ENCODE measurements at places on chromosomes 3 and 15.
A peak's percentile ranks its signal among the peaks of the same experiment; 100 is the strongest.

DNA sequence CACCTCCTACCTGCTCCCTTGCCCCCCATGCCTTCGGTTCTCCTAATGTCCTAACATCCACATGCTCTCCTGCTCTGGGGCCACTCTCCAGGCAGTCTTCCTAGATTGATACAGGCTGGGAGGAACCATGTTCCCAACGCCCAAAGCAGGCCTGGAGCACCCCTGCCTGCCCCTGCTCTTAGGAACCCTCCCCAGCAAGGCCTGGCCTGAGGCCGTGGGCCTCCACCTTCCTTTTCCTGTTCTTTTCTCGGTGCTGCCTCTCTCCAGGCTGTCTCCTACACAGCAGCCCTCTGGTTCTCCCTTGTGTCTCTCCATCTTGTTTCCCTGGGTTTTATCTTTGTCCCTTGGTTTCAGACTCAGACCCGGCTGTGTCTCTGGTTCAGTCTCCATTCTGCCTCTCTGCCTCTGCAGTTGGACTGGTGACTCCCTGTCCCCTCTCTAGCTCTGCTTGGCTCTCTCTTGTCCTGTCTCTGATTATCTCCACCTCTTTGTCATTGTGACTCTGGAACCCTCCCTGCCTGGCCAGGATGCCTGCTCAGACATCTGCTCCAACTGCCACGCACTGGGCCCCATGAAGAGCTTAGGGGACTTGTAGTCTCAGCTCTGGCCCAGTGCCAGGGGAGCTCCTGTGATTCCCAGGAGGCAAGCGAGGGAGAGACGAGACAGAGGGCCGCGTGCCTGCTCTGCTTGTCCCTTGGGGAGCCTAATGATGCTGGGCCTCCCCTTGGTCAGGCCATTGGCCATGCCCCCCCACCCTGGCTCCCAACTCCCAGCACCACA lies 26.0 kb upstream of the RPL29 start:
- no peak for DNase-seq

- DNase-seq, result no peak
Measured at GRCh38 chr3:88703501-88704059, 403.8 kb upstream of the EPHA3 start.

DNA sequence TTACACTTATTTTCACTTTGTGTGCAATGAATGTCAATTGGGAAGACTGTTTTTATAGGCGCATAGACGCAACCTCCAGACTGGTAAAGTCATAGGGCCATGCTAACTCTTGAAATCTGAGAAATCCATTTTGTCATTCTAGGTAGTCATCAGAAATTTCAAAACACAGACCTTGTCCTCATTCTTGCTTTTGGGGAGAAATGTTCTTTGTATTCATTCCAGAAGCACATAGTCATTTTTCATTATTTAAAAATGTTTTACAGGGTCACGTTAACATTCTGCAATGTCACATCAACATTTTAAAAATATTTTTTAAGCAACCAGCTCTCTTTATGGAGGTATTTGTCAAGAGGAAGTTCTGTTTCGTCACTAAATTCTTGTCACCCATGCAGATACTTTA lies 898.4 kb downstream of the PDCD6IP start:
- DNase-seq, result no peak

DNA sequence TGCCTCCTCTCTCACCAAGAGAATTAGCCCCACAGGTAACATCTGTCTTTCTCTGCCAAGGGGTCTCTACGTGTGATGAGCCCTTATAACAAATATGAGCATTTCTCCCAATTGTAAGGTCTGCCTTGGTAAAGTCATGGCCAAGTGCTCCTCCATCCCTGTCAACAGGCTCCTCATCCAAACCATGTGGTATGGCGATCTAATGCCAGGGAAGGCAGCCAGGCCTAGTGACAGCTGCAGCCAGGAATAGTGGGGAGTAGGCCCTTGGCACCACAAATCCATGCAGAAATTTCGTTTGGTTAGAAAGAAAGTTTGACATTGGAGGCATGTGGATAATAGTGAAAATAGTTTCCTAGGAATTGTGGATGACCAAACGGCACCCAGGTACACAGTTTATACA lies 4.7 kb upstream of the LRTM1 start:
- no peak for DNase-seq

- no peak for DNase-seq
Measured at GRCh38 chr3:163538387-163538786, 1539.9 kb downstream of the SI start.

DNA sequence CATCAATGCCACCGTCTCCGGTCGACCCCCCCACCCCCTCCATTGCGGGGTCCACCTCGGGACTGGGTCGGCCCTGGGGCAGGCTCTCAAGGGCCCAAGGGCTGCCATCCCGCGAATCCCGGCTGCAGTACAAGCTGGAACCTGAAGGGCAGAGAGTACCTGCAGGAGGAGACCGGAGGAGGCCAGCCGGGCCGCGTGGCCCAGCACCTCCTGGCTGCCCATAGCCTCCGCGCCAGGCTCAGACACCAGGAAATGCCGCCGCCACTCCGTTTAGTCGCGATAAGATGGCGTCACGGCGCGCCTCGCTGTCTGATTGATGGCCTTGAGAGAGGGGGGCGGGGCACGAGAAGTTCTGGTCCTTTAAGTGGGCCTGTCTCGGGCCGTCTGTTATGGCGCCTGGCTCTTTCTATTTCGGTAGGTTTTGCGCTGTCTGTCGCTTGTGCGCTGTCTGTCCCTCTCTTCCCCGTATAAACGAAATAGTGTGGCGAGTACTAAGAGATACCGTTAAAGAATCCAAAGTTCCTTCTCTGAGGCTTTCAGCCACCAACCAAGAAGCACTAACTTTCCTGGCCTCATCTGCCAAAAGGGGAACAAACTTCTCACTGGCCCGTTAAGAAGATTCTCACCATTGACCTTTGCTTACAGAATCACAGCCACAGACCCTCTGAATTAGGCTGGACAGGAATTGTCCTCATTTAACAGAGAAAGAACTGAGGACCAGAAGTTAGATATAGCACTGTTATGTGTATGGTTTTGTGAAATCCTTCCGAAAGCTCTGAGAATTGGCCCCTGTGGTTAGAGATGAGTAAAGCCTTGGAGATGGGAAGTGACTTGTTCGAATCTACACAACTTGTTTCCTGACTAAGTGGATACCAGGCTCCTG lies at the start of gene RFT1:
Gene RFT1, minus strand, starts transcription at position 257 of the 883 bp plus-strand sequence. Its CDS starts 35 bp downstream, at position 222.
- DNase-seq, result peak; percentile 94

DNA sequence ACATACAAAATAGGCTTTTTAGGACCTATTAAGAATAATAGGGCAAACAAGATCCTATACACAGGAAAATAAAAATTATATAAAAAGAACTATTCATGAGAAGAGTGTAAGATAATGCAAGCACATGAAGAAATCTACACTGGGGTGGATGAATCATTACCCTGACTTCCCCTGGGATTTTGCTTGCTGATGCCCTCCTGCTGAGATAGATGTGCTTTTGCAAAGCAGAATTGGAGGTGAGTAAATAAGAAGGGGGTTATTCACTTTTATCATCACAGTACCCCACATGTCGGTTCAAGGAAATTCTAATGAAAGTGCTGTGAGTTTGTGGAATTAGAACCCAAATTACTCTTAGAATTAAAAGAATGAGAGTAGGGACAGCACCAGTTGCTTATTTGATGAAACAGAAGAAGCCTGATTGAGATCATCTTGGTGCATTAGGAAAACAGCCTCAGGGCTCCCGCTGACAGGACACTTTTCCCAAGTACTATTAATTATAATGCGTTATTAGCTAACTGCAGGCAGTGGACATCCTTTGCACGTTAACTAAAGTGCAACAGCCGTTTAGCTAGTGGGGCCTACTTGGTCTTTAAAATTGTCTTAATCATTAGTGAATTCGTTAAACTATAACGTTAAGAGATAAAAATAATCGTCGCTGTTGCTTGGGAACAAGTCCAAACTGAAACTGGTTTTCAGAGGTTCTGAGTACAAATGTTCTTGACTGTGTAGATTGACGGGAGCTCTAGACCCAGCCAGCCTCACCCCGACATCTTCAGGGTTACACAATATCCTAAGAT lies 48.4 kb downstream of the SLC2A2 start:
- DNase-seq, result no peak

GRCh38 chr3:180049391-180049790 lies 12.7 kb upstream of the PEX5L start:
- DNase-seq, result no peak

DNA sequence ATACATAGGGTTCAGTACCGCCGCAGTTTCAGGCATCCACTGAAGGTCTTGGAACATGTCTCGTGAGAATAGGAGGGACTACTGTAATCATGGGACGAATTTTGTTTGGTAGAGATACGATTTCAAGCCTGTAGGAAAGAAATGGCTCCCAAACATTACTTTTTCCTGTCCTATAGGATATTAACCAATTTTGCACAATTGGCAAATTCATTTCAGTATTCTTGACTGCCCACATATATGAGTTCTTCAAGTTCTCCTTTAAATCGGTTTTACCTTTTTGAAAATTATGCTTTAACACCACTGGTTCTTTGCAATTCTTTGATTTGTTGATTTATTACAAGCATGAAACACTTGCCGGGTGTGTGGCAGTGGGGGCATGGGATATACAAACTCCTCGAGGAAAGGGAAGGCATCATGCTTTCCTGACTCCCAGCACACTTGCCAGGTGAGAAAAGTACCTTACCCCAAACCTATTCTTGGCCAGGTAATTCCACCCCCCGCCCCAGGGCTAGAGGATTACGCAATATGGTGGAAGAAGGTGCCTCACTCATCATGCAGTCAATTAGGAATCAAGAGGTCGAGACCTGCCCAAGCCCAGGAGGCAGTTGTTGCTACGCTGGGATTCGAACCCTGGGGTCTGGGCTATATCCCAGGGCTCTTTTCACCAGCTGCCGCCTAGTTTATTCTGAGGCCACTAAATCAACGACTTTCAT lies 584 bp upstream of the LARS2 start:
- no peak for DNase-seq

DNA sequence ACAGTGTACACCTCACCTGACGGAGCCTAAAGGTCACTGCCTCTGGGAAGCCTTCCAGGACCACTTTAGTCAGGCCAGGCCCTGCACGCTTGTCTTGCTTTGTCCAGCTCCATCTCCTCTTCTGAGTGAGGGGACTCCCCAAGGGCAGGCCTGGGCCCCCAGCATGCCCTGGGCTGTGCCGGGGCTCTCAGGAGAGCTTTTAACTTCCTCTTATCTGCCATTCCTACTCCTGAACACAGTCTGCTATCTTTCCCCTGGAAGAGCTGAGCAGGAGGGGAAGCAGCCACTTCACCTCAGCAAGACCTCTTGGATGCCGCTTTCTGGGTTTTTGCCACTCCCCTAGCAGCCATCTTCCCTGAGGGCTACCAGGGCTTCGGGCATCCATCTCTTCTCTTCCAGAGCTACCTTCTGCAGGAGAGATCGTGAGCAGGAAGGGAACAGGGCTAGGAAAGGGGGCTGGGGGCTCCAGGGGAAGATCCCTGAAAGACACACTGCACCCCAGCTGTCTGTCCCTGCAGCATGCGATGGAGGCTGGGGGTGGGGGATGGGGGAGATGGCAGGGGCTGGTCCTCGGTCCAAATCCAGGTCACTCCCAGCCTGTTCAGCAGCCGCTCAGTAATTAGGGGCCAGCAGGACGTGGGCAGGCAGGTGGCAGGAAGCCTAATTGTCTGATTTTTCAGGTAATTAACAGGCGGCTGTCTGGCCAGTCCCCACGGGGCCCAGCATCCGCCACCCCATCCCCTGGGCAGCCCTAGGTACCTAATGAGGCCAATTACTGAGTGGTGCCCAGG lies 19.9 kb upstream of the RPL29 start:
- no peak for DNase-seq

DNA sequence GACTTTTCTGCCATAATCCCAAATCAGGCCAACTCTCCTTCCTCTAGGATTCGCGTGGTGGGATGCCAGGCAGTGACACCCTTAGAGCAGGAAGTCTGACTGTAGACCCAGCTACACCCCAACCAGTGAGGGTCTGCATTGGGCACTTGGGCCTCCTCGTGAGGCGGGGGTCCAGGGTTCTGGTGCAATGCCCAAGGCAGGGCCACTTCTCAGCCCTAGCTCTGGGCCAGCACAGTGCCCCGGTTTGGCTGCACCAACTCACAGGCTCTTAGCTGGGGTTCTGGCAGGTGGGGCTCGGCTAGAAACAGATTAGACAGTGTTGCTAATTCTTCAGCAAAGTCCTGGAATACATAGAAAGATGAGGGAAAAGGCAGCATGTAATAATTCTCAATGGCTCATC lies 12.7 kb downstream of the CDAN1 start:
- peak; percentile 8 for DNase-seq

DNA sequence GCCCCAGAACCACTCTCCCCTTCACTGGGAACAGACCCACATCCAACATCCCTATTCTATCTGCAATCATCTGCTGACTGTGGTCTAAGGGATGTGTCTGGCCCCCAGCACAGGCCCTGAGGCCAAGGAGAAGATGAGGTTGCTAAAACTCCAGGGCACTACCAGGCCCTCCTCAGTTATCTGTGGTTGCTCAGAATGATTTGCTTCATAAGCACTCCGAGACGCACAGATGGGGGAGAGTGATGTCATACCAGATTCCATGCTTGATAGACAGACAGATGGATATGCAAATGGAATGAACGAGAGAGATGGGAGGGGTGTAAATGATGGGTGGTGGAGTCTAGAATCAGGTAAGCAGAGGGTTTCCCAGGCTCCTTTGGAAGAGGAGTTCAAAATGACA lies 57.8 kb downstream of the CEMIP start:
- DNase-seq, result no peak

- DNase-seq, result no peak
Measured at GRCh38 chr3:149535333-149535685, 60.8 kb downstream of the TM4SF4 start.

DNA sequence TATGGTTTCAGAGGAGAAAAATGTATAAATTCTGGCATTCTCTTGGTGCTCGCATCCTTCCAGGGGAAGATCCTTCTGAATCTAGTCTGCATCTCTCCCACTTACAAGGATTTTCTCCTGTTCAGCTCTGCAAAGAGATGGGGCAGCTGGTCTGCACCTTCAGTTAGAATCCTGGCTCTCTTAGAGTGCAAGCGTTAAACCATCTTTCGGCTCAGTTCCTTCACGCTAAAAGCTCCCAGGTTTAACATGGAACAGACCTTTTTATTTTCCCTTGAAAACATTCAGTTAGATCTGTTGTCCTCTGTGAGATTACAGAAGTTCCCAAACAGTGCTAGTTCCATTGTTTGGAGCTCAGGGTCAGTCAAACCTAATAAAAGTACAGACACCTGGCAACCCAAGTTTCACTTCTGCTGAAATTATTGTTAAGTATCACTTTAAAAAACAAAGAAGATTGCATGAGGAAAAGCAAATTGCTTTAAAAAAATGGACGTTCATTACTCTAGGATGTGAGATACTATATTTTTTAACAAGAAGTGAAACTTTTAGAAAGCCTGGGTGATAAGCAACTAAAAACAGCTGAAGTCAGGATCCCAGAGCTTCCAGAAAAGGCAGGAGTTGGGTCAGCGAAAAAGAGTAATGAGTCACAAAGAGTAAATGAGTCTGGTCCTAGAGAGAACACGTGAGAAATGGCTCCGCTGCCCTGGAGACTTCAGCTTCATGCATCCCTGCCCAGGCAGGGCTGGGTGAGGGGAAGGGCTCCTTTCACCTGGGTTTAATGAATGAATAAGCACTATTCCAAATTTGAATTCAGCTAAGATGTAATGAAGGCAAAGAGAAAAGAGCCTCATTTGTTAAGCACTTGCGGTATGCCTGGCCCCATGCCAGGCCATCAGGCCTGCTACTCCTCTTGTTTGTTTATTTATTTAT lies 63.3 kb downstream of the ABTB1 start:
- DNase-seq, result peak; percentile 60

GRCh38 chr3:51709004-51709420 lies 2.1 kb downstream of the GRM2 start:
- DNase-seq, result no peak

- DNase-seq, result peak; percentile 96
Measured at GRCh38 chr15:66386204-66387123, at the start of gene MAP2K1. Gene MAP2K1 (plus strand): TSS chr15:66386912. CDS start chr15:66387348, 436 bp downstream.

All from GM10248 (cell line).